ENCODE measurements at places on chromosomes 2 and 18. TPM values are rescaled to one million over a fixed set of nuclear protein-coding genes. Genes with fewer than 3 reads are reported as not detected.

SERPINB11 gene
- total RNA-seq, result not detected

ACMSD gene
- not detected for total RNA-seq

CIDEA gene
- total RNA-seq, result 32.4 TPM

EIF4E2 gene
- total RNA-seq, result 36.1 TPM

PCARE gene
- not detected for total RNA-seq
